ENCODE measurements at places on chromosomes 2 and 18. TPM values are rescaled to one million over a fixed set of nuclear protein-coding genes. Genes with fewer than 3 reads are reported as not detected.

GRCh38 chr2:239269173-239269885, 131.5 kb downstream of the HDAC4 start:
- no peak for DNase-seq

DNA sequence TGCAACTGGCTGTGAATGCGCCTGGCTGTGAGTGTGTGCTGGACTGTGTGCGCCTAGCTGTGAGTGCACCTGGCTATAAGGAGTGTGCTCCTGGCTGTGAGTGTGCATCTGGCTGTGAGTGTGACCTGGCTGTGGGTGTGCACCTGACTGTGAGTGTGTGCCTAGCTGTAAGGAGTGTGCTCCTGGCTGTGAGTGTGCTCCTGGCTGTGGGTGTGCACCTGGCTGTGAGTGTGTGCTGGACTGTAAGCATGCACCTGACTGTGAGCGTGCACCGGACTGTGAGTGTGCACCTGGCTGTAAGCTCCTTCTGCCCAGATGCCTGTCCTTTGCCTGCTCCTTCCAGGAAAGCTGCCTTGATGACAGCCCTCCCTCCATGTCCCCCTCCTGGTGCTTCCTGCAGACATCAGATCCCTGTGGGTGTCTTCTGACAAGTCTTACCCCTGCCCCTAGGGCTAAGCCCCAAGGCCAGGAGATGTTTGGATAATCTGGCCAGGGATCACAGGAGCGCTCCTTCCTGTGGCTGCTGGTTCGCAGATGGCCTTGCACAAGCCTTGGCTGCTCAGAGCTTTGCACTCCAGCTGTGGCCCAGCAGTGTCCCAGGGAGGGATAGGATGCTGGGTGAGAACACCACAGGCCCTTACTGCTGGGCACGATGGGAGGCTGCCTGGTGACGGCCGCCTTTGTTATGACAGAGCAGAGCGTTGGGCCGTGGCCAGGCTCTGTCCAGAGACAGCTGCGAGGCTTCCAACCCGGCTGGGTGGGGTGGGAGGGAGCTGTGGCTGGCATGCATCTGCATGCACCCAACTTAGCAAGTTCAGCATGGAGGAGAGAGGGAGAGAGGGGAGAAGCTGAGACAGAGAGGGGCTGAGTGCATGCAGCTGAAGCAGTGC, 89.9 kb downstream of the GLI2 start:
- peak; percentile 63 for DNase-seq

DNA sequence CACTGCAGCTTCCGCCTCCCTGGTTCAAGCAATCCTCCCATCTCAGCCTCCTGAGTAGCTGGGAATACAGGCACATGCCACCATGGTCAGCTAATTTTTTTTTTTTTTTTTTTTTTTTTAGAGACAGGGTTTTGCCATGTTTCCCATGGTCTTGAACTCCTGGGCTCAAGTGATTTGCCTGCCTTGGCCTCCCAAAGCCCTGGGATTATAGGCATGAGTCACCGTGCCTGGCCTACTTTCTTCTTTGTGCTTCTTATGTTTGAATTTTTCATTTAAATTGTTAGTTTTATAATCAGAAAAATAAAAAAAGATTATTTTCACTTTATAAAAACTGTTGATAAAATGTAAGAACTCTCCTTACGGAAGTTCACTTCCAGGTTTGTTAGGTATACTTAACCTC, 101.5 kb upstream of the LPIN2 start:
- no peak for DNase-seq

DNA sequence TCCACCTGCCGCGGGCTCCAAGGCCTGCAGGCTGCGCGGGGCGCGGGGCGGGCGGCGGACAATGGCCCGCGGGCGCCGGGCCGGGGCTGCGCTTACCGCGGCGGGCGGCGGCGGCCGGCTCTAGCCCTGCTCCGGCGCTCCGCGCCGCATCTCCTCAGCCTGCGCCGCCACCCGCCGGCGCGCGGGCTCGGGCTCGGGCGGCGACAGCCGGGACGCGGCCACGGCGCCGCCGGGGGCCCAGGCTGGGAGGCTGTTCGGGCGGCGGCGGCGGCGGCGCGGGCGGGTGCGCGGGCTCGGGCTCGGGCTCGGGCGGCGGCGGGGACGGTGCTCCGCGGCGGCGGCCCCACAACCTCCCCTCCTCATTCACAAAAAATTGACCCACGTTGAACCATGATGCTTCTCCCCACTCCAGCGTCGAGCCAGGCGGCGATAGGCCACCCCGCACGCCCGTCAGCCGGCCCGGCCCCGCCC, at the start of gene HDAC4:
Gene HDAC4, minus strand, starts transcription at position 425 of the 471 bp plus-strand sequence. CDS start 48,321 bp downstream, outside the sequence.
- DNase-seq = no peak

ARHGEF33 gene
- 1.5 TPM for total RNA-seq

GRCh38 chr2:149055751-149056150, 17.3 kb downstream of the LYPD6B start:
- DNase-seq = no peak

DNA sequence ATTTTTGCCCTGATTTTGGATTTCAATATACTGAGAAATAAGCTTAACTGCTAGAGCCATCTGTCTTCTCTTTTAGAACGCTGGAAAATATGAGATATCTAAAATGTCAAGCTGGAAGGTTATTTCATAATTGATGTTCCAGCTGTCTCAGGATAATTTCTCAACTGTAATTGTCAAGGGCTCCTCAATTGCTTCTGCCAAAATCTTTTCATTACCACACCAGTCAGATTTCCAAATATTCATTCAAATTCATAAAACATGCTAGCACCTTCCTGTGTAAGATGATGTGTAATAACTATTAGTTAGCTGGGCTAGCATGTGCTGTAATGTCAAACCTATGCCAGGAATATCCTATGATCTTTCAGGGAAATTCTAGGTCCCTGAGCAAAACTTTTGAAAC, 88.1 kb downstream of the TNFRSF11A start:
- DNase-seq = no peak

DNA sequence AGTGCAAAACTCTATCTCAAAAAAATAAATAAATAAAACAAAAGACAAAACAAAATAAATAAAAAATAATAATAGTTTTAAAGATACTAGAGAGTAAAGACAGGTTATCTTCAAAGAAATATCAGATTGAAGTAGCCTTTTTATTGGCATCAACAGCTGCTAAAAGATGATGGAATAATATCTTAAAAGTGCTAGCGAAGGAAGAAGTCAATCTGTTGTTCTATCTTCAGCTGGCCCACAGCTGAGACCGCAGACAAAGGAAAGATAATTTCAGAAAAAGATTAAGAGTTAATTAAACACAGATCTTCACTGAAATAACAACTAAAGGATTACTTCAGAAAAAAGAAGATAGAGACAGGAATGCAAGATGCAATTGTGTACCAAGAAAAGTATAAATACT, 130.2 kb upstream of the PKDCC start:
- DNase-seq = no peak

DNA sequence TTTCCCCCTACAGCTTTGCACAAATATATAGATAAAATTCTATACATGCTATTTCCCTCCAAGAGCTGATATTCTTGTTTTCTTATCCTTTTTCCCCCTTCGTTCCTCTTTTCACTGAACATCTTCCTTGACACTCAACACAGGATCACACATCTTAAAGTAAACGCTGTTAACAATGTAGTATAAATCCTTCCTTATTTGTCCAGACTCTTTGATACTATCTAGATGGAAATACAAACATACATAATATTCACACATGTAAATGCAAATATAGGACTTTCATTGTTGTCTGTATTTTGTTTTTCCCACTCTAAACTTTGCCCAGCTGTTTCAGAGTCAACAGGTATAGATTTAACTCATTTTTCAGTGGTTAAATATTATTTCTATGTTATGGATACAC, 3.0 kb upstream of the TACR1 start:
- no peak for DNase-seq

DNA sequence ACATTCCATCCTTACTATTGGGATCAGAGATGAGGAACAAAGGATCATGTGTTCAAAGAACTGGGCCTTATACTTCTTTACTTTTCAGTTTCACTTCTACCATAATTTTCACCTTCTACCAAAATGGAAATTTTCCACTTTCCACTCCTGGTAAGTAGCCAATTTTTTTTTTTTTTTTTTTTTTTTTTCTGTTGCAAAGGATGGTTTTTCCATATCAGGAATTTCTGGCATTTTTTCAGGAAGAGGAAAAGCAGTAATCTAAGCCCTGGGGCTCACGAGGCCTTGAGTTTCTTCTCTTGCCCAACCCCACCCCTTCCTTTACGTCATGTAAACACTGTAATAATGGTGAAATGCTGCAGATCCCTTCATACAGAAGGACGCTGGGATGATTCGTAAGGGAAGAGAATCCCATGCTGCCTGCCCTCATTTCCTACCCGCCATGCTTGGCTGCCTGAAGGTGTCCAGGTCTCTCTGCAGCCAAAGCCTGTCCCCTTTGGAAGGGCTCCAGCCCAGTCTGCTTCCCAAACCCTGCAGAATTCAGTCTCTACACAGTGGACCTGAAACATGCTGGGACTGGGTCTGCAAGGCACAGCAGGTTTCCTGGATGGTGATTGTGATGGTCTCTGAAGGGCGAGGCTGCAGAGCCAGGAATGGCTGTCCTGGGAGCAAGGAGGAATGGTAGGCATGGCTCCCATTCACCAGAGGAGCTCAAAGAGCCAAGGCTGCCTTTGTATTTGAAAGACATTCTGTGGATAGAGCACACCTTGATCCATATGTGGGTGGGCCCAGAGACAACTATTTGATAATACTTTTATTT, 57.0 kb downstream of the EFR3B start:
- DNase-seq = no peak
